ENCODE measurements at places on chromosomes 1 and 21.

- DNase-seq = no peak
Measured at GRCh38 chr1:27342391-27342777, 562 bp downstream of the SYTL1 start.

- no peak for DNase-seq
Measured at GRCh38 chr1:197041486-197042353, 25.3 kb downstream of the F13B start.

DNA sequence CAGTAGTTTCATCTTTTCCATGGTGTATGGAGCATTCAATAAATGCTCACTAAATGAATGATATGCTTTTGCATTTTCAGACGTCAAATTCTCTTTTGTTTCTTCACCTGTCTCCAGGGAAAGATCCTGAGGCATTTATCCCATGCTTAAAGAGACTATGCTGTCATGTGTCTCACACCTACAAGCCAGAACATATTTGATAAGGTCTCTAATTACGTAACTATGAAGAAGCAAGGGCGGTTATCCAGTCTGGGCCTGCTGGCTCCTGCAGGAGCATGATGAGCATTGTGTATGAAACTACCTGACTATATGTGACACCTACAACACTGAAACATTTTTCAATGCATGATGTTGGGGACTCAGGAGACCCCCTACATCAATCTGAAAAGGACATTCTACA lies 51.8 kb downstream of the FBXO42 start:
- no peak for DNase-seq

DNA sequence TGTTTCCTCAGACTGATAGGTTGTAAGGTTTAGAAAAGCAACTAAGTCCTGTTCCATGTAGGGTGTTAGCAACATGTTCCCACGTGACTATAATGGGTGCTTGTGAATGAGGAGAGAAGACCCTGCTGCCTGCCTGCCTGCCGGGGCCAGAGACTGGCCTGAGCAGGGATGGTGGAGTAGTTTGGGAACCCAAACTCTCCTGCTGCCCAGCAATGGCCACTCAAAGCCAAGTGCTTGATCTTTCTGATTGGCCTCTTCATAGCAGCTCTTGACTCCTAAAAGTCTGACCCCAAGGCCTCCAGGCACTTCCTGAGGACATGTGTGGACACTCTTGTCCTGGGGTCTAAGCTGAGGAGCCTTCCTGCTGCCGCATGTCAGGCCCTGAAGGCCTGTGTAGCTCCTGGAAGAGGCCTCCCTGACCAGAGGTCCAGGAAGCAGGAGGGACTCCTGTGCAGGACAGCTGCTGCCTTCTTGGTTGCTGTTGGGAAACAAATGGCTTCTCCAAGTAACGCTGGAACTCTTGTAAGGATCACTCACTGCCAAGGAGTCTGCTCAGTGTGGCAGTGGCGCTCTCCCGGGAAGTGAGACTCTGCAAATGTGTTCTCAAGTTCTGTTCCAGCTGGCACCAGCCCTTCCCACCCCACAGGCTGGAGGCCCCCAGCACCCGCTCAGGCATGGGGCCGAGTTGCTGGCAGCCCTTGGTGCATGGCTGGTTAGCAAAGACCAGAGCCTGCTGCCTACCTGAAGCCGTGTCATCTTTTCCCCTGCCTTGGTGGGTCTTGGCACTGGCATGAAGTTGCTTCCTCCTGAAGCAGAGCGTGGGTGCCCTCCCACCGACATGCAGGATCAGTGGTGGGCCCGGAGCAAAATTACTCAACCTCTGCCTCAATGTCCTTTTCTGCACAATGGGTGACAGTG lies 35.5 kb downstream of the MAN1C1 start:
- no peak for DNase-seq

GRCh38 chr1:1050577-1051052 lies 23.5 kb downstream of the RNF223 start:
- DNase-seq = no peak

DNA sequence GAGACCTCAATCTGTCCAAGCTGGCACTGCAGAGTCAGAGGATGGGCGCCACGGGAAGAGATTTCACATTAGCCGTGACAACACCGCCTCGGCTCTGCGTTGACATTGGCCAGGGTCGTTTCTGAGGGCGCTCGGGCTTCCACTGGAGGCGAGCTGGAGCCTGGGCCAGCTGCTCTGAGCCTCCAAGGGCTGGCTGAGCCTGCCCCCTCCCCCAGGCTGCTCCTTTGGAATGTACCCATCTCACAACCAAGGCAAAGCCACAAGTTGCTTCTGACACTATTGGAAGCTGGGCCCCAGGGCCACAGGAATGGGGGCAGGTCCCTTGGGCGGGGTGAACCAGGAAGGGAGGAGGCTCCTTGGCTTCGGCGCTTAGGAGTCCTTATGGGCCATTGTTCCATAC lies 12.7 kb downstream of the GPR3 start:
- DNase-seq = no peak
